ENCODE measurements at places on chromosomes 3 and 15.

GRCh38 chr3:196138482-196139254, 56.8 kb upstream of the TFRC start:
- DNase-seq, result no peak

DNA sequence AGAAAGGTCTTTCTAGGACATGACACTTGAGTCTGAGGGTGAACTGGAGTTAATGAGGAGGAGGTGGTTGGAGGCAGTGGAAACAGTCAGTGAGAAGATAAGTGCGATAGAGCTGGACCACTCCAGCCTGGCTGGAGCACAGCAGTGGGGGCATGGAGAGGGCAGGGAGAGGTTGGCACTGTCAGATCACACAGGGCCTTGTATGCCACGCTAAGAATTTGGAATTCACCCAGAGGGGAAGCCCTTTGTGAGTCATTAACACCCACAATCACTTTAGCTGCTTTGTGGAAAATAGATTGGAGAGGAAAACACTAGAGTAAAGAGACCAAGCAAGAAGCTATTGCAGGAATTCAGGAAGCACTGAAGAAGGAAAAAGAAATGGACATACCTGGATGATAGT, 83.3 kb downstream of the ZNF621 start:
- no peak for DNase-seq

DNA sequence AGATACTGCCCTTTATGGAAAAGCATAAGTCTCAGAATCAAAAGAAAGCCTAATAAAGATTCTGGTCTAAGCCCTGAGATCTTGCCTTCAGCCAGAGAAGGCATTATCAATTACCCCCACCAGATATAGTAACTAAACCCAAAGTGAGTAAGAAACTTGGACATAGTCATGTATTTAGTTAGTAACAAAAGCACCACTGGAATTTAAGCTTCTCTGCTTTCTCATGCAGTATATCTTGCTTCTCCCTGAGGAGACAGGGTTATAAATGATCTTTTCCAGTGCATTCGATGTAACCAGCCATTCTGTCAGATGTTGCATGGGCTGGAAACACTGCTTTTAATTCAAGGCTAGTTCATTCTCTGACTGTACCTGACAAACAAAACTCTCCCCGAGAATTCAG, 946.7 kb downstream of the NAALADL2 start:
- DNase-seq, result no peak

GRCh38 chr15:46229263-46229662, 594.4 kb downstream of the SQOR start:
- no peak for DNase-seq

- no peak for DNase-seq
Observed at GRCh38 chr15:93716615-93717231, 514.6 kb upstream of the MCTP2 start.

- no peak for DNase-seq
Observed at GRCh38 chr15:29651476-29652233, 170.6 kb downstream of the TJP1 start.

DNA sequence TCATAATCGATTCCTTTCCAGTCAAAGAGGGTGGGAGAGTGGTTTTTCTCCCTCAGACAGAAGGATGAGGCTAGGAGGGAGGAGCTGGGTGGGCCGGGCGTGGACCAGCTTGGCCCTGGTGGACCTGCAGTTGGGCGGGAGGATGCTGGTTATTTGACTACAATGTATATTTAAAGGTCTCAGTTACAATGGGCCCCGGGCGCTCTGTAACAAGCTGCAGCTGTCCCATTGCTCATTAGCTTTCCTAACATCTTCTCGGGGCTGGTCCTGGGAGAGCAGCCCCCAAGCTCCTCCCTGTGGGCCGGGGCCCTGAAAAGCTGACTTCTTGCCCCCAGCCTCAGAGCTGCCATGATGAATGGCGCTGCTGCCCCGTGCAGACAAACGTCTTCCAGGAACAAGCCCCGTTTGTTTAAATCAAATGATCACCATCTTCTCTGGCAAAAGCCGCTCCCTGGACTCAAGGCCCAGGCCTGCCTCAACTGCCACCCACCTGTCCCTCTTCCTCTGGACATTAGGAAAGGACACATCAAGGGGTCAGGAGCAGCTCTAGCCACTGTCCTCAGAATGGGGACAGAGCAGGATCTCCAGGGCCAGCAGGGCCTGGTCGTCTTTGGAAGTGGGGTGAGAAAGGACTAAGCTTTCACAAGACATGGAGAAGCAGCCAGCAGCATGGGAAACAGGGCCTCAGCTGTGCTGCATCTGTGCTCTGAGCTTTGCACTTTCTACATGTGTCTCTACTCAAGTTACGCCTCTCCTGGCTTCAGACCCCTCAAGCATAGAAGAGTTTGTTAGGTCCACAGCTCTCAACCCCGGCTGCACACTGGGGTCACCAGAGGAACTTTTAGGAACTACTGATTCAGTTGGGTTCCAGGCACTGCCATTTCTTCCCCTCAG, 38.6 kb downstream of the MAGEF1 start:
- DNase-seq, result no peak

GRCh38 chr3:59266551-59266950, 216.7 kb upstream of the CFAP20DC start:
- no peak for DNase-seq

DNA sequence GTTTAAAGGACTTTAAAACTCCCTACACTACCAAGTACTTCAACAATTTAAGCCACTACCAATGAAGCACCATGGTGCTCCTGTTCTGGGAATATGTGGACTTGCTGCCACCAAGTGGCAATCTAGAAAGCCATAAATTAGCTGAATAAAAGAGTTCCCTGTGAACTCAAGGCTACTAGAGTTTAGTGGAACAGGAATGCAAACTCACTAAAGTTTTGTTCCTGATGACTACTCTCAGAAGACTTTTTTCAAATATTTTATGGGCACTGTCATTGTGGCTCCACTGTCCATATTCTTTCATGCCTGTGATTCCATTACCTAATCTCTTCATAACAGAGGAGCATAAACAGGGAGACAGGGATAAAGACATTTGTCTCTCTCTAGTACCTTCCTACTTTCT, 63.9 kb downstream of the TMCC1 start:
- DNase-seq, result peak; percentile 52

GRCh38 chr3:140219923-140220452, 285.0 kb downstream of the CLSTN2 start:
- DNase-seq, result no peak

GRCh38 chr15:65920121-65920520, 50.8 kb downstream of the RAB11A start:
- peak; percentile 22 for DNase-seq

- no peak for DNase-seq
Observed at GRCh38 chr3:53022647-53023046, 23.2 kb downstream of the SFMBT1 start.

- DNase-seq, result no peak
Observed at GRCh38 chr3:136835813-136836510, 17.0 kb downstream of the SLC35G2 start.

DNA sequence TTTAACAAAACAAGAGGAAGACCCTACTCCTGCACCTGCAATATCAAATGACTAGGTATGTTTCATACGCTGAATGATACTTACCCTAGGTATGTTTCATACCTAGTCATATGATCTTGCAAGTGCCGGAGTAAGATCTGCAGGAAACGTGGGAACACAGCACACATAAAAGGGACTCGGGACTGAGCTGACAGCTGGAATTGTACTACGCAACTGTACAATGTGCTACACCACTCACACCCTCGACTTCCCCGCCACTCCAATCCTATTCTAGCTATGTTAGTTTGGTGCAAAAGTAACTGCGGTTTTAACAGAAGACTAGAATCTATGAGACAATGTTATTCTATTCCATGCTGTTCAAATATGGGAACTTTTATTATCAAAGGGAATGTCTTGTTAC, 22.0 kb downstream of the CRBN start:
- no peak for DNase-seq

Measured in B cell (primary cell).